ENCODE measurements at places on chromosomes 1 and 21.
A peak's percentile ranks its signal among the peaks of the same experiment; 100 is the strongest.

GRCh38 chr1:237041461-237041794, 556 bp upstream of the RYR2 start:
- DNase-seq: no peak

- peak; percentile 12 for DNase-seq
Observed at GRCh38 chr1:12309783-12310742, 80.2 kb downstream of the VPS13D start.

DNA sequence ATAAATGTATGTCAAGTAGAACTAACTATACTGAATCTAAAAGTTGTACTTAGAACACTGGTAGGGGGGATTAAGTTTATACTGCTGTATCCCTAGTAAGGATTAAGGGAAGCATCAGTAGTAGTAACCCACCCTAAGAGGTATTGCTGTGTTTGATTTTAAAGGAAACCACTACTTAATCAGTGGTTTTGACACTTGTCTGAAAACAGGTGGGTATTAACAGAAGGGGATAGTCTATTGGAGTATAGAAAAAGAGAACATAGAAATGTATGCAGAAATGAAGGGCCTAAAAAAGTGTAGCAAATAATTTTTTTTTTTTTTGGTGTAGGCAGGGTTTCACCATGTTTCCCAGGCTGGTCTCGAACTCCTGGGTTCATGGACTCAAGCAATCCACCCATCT, 2.2 kb downstream of the MIGA1 start:
- no peak for DNase-seq

- DNase-seq: no peak
Observed at GRCh38 chr1:77170687-77171086, 48.5 kb downstream of the PIGK start.

DNA sequence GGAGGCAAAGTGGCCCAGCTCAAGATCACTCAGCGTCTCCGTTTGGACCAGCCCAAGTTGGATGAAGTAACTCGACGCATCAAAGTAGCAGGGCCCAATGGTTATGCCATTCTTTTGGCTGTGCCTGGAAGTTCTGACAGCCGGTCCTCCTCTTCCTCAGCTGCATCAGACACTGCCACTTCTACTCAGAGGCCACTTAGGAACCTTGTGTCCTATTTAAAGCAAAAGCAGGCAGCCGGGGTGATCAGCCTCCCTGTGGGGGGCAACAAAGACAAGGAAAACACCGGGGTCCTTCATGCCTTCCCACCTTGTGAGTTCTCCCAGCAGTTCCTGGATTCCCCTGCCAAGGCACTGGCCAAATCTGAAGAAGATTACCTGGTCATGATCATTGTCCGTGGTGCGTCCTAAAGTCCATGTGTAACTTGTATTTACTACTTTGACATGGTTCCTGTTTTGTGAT, 2.7 kb downstream of the RBM15 start:
- no peak for DNase-seq

DNA sequence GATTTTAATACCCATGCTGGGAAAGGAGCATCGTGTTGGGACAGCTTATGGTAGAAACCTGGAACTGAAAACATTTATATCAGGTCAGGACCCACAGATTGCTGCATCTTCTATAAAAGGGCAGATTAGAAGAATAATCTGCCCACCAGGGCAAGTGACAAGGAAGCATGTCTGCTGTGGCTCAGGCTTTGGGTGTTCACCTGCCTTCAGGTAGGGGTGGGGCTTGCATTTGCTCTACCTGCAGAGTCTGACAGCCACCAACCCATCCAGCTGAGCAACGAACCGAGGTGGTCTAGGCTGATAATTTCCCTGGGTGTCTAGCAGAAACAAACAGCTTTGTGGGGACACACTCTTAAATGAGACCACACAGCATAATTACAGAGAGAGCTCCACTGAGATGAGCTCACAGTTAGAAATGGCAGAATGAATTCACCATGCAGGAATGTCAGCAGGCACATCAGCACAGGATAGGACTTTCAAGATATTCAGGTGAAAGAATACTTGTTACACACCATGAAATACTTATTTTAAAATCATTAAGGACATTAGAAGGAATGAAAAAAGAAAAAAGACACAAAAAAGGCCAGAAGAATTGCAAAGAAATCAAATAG, 36.1 kb upstream of the B3GALT5 start:
- no peak for DNase-seq

DNA sequence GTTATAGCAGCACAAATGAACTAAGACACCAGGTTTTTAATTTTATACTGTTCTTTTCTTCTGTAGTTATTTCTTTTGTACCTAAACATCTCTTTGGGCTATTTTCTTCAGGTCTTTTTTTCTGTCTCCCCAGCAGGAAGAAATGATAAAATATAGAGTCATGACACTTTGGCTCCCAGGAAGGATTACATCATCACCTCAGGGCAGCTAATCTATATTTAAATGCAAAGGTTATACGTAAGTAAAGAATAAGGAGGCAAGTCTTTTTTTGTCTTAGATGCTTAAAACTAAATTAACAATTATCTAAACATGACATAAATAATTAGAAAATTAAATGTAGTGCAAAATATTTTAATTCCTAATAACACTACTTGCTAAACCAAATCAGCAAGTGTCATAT, 57.0 kb downstream of the WARS2 start:
- no peak for DNase-seq

GRCh38 chr1:166899769-166900168, 23.7 kb upstream of the TADA1 start:
- DNase-seq: no peak

DNA sequence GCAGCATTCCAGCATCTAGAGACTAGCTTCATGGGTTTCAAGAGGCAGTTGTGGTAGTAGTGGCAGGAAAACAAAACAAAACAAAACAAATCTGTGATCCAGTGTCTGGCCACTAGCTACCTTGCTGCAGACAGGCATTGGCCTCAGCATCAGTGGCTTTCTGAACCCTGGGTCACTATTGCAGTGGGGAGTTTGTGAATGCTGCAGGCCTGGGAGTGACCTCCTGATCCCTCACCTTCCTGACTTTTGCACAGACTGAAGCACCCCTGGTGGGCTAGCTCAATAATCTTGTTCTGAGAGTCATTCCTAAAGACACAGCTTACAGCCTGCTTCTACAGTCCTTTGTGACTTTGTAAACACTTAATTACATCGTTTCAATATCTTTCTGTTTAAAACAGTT, 24.9 kb upstream of the APCS start:
- no peak for DNase-seq

- peak; percentile 94 for DNase-seq
Observed at GRCh38 chr1:230112131-230112701, 45.2 kb downstream of the GALNT2 start.

- DNase-seq: no peak
Observed at GRCh38 chr1:66138613-66139012, 345.9 kb downstream of the PDE4B start.

GRCh38 chr1:151221616-151222015, 23.3 kb downstream of the PIP5K1A start:
- no peak for DNase-seq

DNA sequence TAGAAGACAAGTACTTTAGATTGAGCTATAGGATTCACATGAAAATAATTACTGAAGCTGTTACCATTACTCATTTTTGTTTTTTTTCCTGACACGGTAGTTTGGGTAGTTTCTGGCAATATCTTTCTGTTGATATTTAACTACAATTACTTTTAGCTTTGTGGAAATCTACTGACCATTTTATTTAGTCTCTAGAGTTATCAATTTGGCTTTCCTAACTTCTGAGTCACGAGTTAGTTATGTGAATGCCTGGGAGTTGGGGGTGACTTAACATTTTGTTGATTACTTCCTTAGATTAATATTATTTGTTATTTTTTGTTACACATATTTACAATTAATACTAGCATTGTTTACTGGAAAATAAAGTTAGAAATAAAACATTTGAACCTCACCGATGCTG, 160.6 kb downstream of the HMCN1 start:
- DNase-seq: no peak

DNA sequence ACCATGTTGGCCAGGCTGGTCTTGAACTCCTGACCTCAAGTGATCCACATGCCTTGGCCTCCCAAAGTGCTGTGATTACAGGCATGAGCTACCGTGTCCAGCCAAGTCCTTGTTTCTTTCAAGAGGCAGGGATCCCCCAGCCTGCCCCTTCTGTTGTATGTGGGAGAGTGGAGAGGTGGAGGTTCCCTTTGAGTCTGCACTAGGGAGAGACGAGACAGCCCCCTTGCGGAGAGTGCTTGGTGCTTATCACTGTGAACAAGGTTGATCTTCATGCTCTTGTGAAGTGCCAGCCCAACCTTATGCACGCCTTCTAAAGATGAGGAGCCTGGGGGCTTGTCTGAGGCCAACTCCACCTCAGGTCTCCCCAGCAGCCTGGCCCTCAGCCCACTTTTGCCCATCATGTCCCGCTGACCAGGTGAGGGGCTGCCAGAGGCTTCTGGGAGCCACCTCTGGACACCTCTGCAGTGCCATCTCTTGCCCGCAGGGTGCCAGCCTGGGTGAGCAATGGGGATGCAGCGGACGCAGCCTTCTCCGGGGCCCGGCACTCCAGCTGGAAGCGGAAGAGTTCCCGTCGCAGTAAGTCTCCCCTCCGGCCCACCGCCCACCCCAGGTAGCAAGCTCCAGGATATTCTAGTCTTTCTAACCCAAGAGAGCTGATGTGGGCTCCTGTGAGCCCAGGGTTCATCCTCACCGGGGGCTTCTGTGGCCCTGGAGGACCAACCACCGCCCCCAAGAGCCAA, 62.3 kb downstream of the ARHGEF10L start:
- no peak for DNase-seq

GRCh38 chr1:178512566-178513277, at the start of gene TEX35:
TEX35 (plus strand) TSS chr1:178513109; CDS start chr1:178513189, 80 bp downstream.
- DNase-seq: no peak

DNA sequence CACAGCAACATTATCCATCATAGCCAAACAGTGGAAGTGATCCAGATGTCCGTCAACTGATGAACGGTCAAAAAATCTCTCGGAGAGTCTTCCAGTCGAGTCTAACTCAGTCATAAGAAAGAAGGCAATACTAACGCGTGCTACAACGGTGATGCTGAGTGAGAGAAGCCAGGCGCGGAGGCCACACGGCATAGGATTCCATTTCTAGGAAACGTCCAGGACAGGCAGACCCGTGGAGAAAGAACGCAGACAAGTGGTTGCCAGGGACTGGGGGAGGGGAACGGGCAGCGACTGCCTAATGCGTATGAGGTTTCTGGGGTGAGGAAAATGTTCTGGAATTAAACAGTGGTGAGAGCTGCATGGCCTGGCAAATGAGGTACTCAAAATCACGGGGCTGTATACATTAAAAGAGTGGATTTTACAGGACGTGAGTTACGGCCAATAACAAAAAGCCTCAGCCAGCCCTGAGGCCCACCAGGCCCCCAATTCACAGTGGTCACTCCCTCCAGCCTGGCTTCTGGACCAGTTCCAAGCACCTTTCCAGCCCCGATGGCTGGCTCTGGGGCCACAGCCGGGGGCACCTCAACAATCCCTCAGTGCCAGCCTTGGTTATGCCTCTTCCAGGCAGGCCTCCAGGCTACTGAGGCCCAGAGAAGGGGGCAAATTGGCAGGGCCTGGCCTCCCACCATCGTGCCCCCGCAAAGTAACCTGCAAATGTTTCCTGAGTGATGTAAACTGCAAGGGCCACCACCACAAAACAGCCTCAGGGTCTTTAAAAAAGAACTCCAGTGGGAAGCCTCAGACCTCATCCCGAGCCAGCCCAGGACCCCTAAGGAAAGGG, 3.4 kb downstream of the WNT9A start:
- no peak for DNase-seq

GRCh38 chr1:226552061-226552460, 3.5 kb downstream of the STUM start:
- DNase-seq: no peak

GRCh38 chr1:45205011-45205909, 1.1 kb downstream of the ZSWIM5 start:
- peak; percentile 54 for DNase-seq

GRCh38 chr1:63593886-63594605, 835 bp downstream of the PGM1 start:
- DNase-seq: peak; percentile 35

GRCh38 chr1:231550448-231550781, 21.9 kb downstream of the TSNAX start:
- no peak for DNase-seq

- DNase-seq: no peak
Observed at GRCh38 chr1:235631816-235632215, 17.8 kb downstream of the GNG4 start.

GRCh38 chr1:91020486-91020885, 1.3 kb downstream of the ZNF644 start:
- DNase-seq: peak; percentile 42

- no peak for DNase-seq
Observed at GRCh38 chr1:61779231-61779630, 37.0 kb downstream of the PATJ start.
